Mesothelial cell of epicardium (in vitro differentiated cells): ENCODE measurements at places on chromosomes 4 and X.

- no peak for DNase-seq
Observed at GRCh38 chr4:105092356-105092755, 54.3 kb upstream of the TET2 start.

- DNase-seq, result no peak
Observed at GRCh38 chr4:47184083-47184482, 152.7 kb downstream of the GABRB1 start.

DNA sequence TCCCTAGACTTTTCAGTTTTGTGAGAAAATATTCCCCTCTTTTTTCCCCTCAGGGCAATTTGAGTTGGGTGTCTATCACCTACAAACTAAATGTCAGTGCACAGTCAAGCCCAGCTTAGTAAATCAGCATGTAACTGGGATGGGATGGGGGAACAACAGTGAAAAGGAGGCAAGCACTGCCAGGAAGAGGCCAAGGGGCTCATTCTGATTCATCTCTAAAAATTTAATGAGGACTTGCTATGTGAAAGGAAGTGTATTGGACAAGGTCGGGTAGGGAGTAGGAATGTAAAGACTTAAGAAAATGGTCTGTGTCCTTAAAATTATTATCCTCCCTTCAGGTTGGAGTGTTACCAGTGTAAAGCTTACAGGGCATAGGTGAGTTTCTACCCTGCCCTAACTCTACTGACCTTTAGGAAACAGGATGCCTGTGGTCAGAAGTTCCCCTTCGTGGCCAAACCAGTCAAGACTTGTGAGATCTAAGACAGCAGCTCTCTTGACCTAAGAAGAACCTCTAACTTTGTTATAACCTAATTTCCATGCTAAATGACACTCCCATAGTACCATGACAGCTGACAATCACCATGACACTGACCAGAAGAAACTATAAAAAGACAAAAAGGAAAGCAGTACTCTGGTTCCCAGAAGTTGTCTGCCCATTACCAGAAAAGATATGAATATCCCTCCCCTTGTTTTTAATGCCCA, 194.4 kb upstream of the LDB2 start:
- no peak for DNase-seq

GRCh38 chr4:8185930-8186329, 13.2 kb upstream of the SH3TC1 start:
- no peak for DNase-seq

DNA sequence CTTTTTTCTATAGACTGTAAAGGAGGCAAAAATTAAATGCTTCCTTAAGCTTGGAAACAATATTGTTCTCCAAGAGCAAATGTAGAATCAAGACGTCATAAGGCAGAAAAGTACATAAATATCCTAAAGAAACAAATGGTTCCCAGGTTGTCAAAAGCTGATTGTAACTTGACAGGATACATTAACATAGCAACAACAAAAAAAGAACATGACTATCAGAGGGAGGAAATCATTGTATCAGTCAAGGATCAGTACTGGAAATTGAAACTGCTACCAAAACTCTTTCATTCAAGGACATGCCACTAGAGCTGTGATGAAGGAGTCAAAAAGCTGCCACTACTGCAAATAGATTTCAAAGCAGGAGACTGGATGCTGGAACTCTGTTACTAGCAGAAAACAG, 168.3 kb downstream of the BTC start:
- no peak for DNase-seq

- no peak for DNase-seq
Observed at GRCh38 chr4:38034986-38035882, 75.0 kb downstream of the PTTG2 start.

DNA sequence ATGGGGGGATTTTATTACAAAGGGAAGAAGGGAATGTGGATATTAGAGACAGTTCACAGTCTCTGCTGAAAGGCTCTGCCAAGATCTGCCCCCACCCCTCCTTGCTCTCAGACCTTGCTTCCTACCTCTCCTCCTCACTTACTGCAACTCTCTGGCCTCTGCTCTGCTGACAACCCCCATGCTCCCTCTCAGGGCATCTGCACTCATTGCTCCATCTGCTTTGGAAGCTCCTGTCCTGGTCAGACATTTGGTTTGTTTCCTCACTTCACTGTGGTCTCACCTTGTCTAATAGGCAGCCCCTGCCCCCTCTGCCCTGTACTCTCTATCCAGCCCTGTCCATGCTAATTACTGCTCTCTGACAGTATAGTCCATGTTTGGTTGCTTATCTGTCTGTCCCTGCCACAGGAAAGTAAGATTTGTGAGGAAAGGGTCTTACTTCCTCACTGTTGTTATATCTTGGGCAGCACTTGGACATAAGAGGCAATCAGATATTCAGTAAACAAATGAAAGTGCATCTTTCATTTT, 189.3 kb downstream of the PTTG2 start:
- no peak for DNase-seq

- DNase-seq, result no peak
Observed at GRCh38 chr4:38765382-38765781, 17.4 kb downstream of the TLR10 start.

DNA sequence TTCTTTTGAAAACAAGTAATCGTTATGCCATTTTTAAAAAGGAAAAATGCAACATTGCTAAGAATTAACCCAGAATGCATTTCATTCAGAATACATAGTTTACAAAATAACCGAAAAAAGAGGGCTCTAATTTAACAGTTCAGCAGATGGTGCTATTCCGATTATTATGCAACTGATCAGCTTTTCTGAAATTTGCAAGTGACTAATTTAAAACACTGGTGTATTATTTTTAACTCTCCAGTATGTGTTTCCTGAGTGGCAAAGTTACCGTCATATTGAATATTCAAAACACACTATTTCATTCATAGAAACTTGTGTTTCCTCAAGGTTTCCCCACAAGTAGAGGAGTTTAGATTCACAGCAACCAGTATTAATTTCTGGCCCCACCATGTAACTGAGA, 21.1 kb downstream of the ZBTB49 start:
- DNase-seq, result no peak

- DNase-seq, result no peak
Observed at GRCh38 chrX:71315917-71316316, 14.4 kb downstream of the ITGB1BP2 start.

- no peak for DNase-seq
Observed at GRCh38 chrX:1134156-1134555, 78.3 kb downstream of the CRLF2 start.

GRCh38 chr4:2338754-2339457, 77.0 kb upstream of the MXD4 start:
- DNase-seq, result peak; percentile 33

DNA sequence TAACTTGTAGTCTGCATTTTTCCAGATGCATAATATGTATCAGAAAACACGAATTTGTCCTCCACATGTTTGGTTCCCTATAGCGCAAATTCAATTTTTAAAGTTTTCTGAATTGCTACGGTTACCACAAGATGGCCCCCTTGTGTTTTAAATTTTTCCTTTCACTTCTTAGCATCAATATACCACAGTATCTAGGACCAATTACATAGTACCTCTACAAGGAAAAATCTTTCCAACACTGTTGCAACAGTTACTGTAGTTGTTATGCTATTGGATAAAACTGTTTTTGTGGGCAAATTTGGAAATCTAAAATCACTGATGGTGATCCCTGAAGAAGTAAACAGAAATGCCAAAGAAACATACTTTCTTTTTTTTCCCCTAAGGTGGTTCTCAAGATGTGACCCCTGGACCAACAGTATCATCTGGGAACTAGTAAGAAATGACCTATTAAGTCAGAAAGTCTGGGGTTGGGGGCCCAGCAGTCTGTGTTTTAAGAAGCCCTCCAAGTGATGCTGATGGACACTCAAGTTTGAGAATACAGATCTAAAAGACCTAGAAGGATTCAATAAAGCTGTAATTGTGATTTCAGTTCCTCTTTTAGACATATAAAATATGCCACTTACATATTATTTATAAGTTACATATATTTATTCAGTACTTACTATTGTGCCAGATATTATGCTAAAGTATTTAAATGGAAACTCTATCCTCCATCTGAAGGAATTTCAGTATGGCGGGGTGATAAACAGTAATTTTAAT, 3.1 kb downstream of the ZGRF1 start:
- DNase-seq, result no peak

DNA sequence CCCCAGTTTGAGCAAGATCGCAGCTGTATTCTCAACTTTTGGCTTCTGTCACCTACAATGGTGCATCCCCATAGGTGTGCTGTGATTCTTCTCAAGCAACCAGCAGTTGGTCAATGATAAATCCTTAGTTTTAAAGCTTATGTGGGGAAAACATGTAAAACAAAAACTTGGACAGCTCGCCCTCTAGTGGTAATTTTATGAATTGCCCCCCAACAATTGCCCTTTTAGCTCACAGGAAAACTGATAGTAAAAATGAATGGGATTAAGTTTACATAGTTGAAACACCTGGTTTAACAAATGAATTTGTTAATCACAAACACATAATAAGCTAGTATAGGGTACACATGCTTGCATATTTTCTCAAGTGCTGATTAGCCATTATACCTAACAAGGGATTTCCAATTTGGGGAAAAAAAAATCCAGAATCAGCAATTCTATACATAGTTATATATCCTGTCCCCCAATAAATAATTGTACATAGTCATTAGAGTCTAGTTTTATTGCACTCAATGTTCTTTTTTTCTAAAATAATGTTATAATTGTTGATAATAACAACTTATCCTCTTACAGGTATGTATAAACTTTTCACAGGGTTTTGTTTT, 30.1 kb downstream of the TEX13A start:
- DNase-seq, result no peak

DNA sequence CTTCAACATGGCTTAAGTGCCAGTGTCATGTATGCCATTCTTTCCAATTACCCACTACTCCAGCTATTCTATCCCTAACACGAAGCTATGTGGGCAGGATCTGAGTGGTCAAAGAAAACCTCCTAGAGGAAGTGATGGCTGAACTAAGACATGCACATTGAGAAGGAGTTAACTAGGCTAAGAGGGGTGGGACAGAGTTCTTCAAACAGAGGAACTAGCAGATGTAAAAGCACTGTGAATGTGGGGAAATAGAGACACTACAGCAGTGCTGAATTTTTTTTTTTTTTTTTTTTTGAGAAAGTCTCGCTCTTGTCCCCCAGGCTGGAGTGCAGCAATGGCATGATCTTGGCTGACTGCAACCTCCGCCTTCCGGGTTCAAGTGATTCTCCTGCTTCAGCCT, 6.2 kb downstream of the JCHAIN start:
- no peak for DNase-seq

GRCh38 chrX:47030339-47030738, 47.9 kb upstream of the RGN start:
- DNase-seq, result no peak

GRCh38 chrX:43745938-43746721, 90.0 kb downstream of the MAOA start:
- DNase-seq, result no peak

DNA sequence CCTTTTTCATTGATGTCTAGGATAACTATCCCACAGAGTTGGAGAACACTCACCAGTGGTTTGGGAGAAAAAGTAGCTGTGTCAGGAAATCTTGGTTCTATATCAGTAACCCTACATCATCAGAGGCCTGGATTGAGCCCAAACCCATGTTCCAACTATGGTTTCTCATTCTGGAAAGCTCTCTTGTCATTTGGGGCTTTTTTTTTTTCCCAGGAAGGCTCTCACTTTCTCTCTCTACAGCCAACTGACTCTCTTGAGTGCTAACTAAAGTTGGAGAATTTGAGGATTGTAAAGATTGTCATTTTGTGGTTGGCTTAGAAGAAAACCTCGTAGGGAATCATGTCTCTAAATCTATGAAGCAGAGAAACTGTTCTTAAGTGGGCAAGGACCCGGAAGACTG, 228.2 kb upstream of the DIPK2B start:
- DNase-seq, result no peak

GRCh38 chr4:110641218-110641617, 18.3 kb upstream of the PITX2 start:
- DNase-seq, result no peak

DNA sequence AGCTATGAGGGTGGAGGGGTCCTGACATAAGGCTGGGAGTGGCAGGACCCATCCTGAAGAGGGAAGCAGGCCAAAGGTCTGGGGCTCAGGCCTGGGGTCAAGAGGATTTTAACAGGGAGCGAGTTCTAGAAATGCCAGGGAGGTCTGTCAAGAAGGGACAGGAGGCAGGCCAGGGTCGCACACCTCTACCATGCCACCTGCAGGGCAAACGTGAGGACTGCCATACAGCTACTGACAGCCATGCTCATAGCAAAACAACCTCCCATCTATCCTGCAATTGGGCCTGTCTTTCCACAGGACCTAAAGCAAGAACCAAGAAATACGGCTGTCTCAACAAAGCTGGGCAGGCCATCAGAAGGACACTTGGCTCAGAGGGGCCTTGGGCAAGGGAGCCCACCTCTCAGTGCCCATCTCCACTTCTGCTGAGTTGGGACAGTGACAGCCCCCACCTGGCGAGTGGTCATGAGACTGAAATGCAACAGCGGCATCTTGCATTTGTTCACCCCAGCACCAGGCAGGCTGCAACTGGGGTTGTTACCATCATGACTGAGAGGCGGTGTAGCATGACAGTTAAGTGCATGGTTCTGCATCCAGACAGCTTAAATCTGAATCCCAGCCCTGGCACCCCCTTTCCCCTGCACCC, 92.7 kb downstream of the WFS1 start:
- no peak for DNase-seq

DNA sequence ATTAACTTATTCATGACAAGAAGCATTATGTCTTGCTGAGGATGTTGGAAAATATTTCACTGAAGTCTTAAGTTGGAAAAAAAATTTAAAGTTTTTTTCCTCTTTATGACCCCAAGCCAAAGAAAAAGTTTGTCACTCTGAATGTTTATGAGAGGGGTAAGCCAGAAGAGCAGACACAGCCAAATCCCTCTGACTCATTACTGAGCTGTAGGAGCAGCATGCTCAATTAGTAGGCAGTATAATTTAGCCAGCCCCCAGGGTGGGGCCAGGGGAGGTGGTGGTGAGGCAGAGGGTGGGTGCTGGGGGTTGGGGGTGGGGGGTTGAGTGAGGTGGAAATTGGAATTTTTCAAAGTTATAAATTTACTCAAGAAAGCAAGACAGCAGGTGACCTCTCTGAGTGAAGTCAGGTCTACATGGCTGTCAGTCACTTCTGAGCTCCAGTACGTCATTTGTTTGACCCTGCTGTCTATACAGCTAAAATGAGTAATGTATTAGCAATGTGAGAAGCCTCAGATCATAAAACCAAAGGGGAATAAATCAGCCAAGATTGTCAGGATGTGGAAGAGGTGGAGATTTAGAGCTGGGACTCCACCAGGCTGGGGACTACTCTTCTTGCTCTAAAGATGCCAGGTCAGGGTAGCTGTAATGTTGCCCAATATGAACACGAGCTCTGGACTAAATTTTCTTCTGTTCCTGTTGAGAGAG, 98.8 kb upstream of the NDP start:
- no peak for DNase-seq

DNA sequence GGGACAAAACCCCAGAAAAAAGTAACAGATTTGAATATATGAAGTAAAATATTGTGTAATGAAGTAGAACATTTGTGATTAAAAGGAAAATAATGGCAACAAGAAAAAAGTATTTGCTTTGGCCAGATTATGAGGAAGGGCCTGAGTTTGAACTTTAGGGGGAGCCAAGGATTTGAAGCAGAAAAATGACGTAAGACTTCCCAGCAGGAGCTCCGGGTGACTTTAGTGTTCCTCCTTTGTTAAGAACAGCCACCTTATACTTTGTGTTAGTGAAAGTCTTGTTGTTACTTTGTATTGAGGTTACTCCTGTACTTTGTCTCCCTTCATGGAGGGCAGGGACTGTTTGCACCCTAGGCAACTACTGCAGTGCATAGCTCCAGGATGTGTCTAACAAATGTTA, 41.1 kb downstream of the DCUN1D4 start:
- DNase-seq, result no peak
